Activated CD8-positive, alpha-beta memory T cell treated with anti-CD3 and anti-CD28 coated beads for 4 hours (primary cell): ENCODE measurements at places on chromosomes 7 and 10.
A peak's percentile ranks its signal among the peaks of the same experiment; 100 is the strongest.

DNA sequence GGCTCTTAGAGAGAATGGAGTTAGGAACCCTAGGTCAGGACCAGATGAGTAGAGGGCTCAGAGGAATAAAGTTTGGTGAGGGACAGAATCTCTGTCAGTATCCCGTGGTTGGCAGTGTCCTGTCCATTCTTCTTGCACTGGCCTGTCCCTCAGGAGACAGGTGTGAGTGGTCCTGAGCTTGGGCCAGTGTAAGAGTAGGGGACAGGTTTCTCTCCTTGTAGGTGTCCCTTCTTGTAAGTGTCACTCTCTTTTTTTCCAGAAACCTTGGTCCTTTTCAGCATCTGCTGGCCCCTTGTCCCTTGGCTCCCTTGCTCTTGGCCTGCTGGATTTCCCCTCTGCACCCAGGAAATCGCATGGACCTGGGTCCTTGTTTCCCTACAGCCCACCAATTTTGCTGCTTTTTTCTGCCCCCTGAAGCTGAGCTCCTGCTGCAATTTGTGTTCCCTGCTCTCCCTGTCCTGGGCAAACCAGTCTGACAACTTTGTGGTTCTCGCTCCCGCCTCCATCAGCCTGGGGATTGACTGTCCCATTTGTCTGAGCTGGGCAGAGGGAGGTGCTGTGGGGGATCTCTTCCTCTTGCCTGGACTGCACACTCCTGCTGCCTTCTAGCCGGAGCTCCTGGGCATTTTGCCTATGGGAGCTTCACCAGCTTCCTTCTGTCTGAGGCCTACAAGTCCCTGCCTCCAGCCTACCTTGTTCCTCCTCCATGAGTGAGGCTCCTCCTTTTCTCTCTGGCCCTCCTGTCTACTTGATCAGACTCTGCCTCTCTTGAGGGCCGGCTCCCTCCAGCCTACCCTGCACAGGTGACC is 6.5 kb downstream of the TSPAN14 start:
- no peak for DNase-seq

- peak; percentile 1 for DNase-seq
Measured at GRCh38 chr7:95476904-95477594, 8.7 kb upstream of the ASB4 start.

GRCh38 chr7:116432527-116432916 is 67.0 kb upstream of the CAV2 start:
- no peak for DNase-seq

DNA sequence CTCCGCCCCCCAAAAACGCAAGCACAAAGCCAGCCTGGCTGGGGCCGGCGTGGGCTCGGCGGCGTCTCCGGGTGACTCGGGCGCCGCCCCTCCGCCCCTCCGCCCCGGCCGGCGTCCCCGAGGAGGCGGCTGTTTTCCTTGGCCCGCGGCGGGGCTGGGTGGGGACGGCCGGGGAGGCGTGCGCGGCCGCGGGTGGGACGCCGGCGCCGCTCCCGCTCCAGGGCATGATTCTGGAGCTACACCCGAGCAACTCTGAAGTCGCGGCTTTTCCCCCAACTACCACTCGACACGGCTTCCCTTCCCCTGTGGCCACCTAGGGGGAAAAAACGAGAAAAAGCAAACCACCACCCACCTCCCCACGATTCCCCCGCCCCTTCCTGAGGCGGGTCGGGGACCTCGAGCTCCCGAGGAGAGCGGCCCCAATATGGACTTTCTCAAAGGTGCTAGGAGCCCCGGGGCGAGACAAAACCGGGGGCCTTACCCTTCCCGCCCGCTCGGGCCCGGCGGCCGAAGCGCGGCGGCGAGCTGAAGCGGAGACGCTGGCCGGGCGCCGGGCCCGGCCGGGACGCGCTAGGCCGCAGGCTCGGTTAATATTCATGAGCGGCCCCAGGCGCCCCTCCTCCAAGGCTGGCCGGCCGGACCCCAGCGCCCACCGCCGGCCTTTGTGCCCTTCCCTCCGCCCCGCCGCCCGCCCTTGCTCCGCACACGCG is 856 bp downstream of the ARHGAP21 start:
- peak; percentile 15 for DNase-seq

DNA sequence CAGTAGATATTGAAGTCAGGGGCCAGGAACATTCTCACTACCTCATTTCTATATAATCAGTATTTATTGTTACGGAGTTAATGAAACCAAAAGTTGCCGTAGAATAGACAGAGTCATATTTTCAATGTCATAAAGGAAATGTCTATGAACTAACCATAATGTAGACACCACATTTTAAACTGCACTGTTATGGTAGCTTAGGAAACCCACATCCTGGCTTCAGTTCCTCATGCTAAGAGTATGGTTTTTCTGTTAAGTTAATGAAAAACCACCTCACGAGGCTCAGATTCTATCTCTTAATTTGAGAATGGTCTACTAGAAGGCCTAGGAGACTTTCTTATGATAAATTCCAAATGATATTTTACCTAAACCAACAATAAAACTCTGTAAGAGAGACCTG is 166.5 kb downstream of the TMEM26 start:
- DNase-seq = no peak

DNA sequence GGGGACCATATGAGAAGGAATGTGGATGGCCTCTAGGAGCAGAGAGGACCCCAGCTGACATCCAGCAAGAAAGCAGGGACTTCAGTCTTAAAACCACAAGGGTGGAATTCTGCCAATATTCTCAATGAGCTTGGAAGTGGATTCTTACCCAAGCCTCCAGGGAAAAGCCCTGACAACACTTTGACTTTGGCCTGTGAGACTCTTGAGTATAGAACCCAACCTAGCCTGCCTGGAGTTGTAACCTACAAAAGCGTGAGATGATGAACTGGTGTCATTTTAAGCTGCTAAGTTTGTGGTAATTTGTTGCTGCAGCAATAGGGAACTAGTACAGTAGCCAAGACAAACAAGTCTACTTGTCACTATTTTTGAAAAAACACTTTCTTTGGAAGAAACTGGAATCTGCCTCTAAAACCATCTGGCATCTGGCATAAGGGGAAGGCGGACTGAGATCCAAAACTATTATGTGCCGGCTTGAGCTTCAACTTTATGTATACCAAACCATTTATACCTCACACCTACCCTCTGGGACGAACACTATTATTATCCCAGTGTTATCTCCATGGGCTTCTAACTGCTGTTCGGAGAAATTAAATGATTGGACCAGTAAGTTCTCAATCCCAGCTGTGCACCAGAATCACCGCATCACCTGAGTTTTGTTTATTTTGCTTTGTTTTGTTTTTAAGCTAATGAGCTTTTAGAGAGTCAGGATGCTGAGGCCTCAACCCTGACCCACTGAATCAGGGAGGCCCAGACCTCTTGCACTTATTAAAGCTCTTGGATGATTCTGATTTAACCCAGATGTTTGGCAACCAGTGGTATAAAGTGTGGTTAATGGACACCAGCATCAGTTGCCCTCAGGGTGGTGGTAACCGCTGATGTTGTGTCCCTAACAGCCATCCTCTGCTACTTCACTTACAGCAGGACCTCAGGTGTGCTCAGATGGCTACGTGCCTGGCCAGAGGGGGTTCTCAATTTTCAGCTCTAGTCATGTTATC is 83.0 kb downstream of the C1GALT1 start:
- DNase-seq = no peak

- no peak for DNase-seq
Measured at GRCh38 chr10:128066870-128067382, 59.3 kb downstream of the MKI67 start.

GRCh38 chr7:158246960-158247673 is 340.5 kb downstream of the PTPRN2 start:
- no peak for DNase-seq

DNA sequence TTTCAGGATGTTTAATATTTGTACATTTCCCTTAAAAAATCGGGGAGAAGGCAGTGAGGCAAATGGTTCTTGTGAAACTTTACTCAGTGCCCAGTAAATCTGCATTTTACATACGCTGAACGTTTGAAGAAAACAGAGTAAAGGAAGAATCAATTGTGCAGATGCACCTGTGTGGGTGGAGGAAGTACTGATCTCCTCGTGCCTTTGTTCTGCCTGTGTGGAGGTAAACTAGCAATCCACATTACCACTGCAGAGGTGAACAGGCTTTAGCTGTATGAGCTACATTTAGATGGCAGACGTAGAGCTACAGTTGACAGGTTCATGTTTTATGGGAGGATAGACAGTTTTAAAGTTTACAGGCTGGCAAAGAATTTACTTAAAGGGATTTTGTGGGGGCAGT is 62.7 kb upstream of the VIPR2 start:
- no peak for DNase-seq

- DNase-seq = no peak
Measured at GRCh38 chr10:58107506-58107905, 160.2 kb downstream of the IPMK start.

GRCh38 chr10:59887006-59887405 is 19.4 kb downstream of the CCDC6 start:
- no peak for DNase-seq

GRCh38 chr7:90067171-90067570 is 87.1 kb upstream of the STEAP1 start:
- DNase-seq = no peak

- DNase-seq = no peak
Measured at GRCh38 chr10:58335306-58336005, 650 bp downstream of the UBE2D1 start.

- DNase-seq = no peak
Measured at GRCh38 chr10:132535065-132535651, 2.4 kb upstream of the INPP5A start.

DNA sequence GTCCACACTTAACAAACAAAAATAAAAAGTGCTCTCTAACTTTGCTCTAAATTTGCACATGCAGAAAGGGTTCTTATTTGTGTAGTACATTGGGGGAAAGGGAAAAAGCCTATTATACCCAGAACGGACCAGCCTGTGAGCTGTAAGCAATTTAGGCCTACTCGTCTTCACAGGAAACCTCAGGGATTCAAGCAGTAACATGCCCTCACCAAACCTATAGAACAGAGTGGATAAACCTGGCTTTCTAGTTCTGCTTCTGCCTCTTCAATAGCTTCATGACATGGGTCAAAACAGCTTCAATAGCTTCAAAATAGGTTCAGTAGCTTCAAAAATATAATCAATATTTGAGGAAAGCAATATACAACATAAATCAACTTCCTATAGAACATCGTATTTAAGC is 163.7 kb downstream of the ARL4A start:
- no peak for DNase-seq

GRCh38 chr10:88541116-88541626 is 41.9 kb downstream of the RNLS start:
- no peak for DNase-seq

DNA sequence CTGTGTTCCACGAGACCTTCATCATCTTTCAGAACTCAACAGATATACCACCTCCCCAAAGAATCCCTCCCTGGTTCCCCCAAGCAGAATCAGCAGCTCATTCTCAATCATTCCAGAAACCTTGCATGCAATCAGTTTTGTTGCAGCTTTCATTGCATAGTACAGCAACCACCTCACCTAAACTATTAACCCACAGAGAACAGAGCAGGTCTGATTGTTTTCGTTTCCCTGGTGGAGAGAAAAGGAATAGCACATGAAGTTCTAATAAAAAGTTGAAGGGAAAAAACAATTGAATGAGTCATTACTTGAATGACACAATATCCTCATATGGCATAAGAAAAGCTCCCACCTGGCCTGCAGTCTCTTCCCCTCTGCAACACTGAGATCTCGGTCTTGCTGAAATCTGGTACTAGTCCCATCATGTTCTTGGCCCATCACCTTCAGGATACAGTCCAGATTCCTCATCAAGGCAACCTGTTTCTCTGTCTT is 147.1 kb upstream of the GDF10 start:
- no peak for DNase-seq

GRCh38 chr7:749140-749551 is 22.1 kb upstream of the PRKAR1B start:
- DNase-seq = no peak

DNA sequence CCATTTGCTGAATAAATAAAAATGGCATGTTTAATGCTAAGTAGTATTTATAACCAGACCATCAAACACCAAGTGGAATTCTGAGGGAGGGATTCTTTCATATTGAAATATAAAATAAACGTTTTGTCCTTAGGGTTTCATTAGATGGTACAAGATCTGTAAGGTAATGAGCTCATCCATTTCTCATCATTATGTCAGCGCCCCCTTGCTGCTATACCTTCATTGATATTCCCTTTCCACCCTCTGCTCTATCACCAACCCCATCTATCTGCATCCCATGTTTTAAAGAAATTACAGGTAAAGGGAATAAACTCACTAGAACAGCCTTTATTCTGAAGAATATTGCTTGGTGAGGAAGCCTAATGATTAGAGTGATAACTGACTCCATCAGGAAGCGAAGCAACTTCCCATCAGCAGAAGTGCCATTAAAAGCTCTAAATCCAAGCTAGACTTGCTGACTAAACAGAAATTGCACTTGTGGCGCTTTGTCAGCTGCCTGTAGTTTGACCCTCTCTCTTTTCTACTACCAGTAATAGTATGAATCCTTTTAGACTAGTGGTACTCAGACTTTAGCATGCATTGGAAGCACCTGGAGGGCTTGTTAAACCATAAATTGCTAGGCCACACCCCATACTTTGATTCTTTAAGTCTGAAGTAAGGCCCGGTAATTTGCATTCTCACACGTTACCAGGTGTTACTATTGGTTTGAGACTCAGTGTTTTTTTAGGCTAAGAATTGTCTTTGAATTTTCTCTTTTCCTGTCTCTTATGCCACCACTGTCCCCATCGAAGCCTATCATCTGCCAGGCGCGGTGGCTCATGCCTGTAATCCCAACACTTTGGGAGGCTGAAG is 27.5 kb downstream of the ADD3 start:
- DNase-seq = no peak

GRCh38 chr7:72182036-72182435 is 230.1 kb downstream of the CALN1 start:
- no peak for DNase-seq

DNA sequence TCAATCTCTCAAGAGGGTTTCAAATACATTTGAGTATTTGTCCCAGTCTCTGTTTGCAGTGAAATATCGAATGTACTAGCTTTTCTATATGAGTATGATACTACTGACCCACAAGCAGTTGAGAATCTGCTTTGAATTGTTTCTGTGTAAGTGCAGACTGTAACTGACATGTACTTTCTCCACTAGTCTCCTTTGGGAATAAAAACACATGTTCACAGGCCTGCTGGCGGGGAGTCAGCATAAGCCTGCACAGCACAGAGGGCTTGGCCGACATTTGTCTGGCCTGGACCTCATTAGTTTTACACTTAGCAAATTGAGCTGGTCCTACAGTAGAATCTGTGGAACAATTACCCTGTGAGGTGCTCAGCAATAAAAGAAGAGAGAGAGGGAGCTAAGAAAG is 72.6 kb downstream of the ITGB8 start:
- no peak for DNase-seq

GRCh38 chr7:105003275-105003674 is 10.7 kb upstream of the KMT2E start:
- no peak for DNase-seq

- DNase-seq = no peak
Measured at GRCh38 chr7:80794631-80795573, 123.9 kb downstream of the SEMA3C start.

GRCh38 chr10:3964516-3964915 is 179.5 kb upstream of the KLF6 start:
- DNase-seq = no peak
